AG04449 (cell line): ENCODE measurements at places on chromosomes 6 and 20.

DNA sequence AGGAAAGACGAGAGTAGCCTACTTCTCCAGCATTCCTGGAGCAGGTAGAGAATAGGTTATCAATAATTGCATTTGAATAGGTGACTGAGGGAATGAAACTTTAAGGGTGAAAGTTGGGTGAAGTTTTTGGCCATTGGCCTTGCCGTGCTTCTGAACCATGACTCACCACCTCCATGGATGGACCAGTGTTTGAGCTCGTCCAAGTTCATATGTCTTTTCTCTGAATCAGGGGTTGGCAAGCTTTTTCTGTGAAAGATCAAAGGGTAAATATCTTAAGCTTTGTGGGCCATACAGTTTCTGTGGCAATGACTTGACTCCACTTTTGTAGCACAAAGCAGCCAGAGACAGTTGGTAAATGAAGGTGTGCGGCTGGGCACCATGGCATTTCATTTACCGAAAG, 31.8 kb downstream of the SNRNP48 start:
- DNase-seq: no peak

GRCh38 chr20:21133917-21134622, 8.2 kb downstream of the KIZ start:
- no peak for DNase-seq

DNA sequence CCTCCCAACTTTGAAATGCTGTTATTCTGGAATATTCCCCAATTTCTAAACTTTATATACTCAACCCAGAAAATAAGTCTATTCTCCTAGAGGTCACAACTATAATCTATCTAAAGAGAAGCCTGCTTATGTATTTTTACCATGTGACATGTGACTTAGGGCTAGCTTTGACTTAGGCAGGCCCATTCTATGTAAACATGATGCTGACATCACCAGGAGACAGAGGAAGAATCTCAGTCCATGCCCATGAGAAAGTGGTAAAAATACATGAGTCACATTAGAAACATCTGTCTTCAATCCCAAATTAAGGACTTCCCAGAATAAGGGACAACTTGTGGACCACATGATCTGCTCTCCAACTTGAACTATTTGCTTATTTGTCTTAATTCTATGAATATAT, 113.6 kb upstream of the ID4 start:
- peak; percentile 86 for DNase-seq

- no peak for DNase-seq
These were observed 215.1 kb downstream of the SOX4 start for GRCh38 chr6:21808551-21809242.

GRCh38 chr6:163563318-163563717, 148.8 kb downstream of the QKI start:
- DNase-seq: no peak

- no peak for DNase-seq
These were observed 66.5 kb downstream of the ESF1 start for GRCh38 chr20:13718171-13718570.

GRCh38 chr20:57791966-57792365, 82.2 kb upstream of the PMEPA1 start:
- DNase-seq: no peak

- DNase-seq: no peak
These were observed 11.0 kb upstream of the FILIP1 start for GRCh38 chr6:75504465-75505222.

GRCh38 chr6:85944776-85945175, 302.1 kb upstream of the SYNCRIP start:
- DNase-seq: no peak

- no peak for DNase-seq
These were observed 85.7 kb upstream of the SOX4 start for GRCh38 chr6:21507811-21508210.

DNA sequence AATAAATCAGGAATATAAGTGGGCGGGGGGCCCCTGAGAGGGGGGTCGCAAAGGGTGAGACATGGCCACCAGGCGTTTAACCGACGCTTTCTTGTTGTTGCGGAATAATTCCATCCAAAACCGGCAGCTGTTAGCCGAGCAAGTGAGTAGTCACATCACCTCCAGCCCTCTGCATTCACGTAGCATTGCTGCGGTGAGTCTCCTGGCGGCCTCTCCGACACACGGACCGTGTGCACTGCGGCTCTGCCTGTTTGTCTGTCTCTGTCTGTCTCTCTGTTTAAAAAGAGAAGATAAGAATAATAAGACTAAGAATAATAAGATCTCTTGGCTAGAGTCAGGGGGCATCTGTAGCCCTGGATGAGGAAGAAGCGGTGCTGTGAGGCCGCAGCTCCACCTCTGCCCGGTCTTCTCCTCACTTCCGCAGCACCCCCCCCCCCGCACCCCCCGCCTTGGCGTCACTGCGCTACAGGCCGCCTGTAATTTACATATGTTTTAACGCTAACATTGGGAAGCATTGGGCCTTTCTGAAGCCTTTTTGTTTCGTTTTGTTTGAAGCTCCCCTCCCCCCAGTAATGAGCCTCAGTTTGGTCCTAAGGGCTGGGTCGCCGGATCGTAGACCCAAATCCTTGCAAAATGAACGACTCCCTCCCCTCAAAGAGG, 993 bp downstream of the STX16 start:
- DNase-seq: peak; percentile 7

- no peak for DNase-seq
These were observed 10.2 kb downstream of the RPRD1B start for GRCh38 chr20:38043512-38044300.

- DNase-seq: no peak
These were observed 24.1 kb downstream of the KIF25 start for GRCh38 chr6:168021581-168021980.

DNA sequence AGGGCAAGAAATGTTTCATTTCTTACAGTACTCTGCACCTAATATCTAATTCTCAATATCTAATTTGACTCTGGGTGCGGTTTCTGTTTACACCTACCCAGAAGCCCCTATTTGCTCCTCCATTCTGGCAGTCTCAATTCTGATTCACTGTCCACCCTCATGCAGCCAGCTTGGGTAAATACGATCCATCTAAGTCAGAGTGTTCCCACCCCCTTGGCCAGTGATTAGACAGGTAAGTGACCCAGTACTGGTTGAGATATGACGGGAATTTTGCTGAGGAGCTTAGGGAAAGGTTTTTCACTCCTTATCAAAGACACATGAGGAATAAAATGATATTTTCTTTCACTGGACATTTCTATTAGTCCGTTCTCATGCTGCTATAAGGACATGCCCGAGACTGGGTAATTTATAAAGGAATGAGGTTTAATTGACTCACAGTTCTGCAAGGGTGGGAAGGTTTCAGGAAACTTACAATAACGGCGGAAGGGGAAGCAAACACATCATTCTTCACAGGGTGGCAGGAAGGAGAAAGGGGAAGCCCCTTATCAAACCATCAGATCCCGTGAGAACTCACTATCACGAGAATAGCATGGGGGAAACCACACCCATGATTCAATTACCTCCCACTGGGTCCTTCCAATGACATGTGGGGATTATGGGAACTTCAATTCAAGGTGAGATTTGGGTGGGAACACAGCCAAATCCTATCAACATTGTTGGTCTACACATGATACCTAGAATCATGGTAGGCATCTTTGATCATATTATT, 29.4 kb downstream of the GLO1 start:
- no peak for DNase-seq

DNA sequence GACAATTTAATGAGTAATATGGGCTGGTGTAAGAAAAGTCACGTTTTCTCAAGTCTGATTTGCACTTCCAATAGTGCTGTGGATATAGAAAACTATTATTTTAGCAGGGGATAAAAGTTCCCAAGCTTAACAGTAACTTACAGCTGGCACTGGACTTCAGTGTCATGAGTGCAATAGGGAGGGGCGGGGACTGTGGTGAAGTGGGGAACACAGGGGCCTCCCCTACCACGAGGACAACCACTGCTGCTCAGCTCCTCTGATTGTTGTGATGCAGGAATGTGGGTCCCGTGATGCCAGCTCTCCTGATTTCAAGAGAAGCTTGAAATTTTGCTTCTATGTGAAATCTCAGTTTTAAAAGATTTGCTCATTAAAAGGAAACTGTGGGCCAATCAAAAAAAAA, 24.0 kb downstream of the SLC13A3 start:
- no peak for DNase-seq

- DNase-seq: no peak
These were observed 57.2 kb upstream of the HFE start for GRCh38 chr6:26029857-26030653.

DNA sequence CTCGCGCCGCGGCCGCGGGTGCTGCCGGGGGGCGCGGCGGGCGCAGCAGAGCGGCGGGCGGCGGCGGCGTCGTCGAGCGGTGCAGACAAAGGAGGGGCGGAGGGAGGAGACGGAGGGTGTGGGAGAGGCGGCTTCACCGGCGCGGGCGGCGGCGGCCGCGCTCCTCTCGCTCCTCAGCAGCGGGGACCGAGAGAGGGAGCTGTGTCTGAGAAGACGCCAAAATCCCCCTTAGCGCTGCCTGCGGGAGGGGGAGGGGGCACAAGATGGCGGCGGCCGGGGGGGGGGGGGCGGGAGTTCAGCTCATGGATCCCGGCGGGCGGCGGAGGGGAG, 296 bp downstream of the ADNP start:
- DNase-seq: no peak

DNA sequence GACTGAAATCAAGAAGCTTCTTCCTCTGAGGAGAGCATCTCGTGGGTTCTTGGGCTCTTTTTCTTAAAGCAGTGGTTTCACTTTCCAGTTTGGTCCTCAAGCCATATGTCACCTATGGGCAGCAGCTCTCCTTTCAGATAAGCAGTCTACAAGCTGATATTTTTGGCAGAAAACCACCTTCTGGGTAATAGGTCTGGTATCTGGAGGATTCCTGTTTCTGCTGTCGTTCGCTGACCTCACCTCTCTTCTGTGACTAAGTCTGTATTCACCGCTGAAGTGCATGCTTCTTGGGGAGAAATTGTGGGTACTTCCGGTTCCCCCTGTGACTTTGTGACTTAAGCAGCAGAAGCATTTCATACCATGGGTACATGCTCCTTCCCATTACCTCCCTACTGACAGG, 193.6 kb downstream of the EDN1 start:
- peak; percentile 93 for DNase-seq

- DNase-seq: no peak
These were observed 3.6 kb downstream of the IPCEF1 start for GRCh38 chr6:154352898-154353585.

GRCh38 chr20:17558154-17558940, 11.5 kb upstream of the DSTN start:
- DNase-seq: no peak

DNA sequence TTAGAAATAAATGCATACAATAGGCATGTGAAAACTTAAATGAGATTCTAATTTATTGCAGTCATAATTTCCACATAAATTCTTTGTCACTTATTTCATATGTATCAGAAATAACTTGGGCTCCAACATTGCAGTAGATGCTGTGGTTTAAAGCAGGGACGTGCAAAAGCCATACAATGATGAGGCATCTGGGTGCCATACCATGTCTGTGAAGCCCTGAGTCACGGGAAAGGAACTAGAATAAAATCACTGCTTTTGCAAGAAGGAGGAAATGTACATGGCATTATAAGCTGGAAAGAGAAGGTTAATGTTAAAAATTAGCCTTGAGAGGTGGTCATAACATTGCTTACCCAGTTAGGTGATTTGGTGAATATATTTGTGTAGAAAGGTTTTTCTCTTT, 180.4 kb downstream of the SASH1 start:
- DNase-seq: peak; percentile 93

- DNase-seq: no peak
These were observed 48.2 kb downstream of the GMDS start for GRCh38 chr6:2197177-2197671.

DNA sequence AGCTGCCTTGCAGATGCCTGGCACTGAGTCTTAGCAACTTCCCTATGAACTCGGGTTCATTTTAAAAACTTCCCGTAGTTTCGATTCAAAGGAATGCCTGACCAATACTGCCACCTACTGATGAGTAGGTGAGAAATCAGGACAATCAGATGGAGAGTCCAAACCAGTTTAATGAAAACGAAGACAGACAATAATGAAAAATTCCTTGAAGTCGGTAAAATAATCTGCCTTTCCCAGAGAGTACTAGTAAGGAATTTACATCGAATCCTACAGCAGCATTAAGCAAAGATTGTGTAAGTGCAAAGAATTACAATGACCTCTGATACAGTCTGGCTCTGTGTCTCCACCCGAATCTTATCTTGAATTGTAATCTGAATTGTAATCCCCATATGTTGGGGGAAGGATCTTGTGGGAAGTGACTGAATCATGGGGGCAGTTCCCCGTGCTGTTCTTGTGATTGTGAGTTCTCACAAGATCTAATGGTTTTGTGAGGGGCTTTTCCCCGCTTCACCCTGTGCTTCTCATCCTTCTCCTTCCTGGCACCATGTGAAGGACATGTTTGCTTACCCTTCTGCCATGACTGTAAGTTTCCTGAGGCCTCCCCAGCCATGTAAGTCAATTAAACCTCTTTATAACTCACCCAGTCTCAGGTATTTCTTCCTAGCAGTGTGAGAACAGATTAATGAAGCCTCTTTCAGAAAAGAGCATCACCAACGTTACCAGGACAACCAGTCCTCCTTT, 134.4 kb downstream of the ARHGAP18 start:
- DNase-seq: peak; percentile 19

- no peak for DNase-seq
These were observed 219.3 kb upstream of the RNF217 start for GRCh38 chr6:124742971-124743370.

- no peak for DNase-seq
These were observed 626.5 kb upstream of the MAP3K7 start for GRCh38 chr6:91213229-91213901.

- DNase-seq: no peak
These were observed 159.8 kb upstream of the TSHZ2 start for GRCh38 chr20:52812231-52812847.

- no peak for DNase-seq
These were observed 104.5 kb downstream of the NOL4L start for GRCh38 chr20:32480371-32481241.

- no peak for DNase-seq
These were observed 16.0 kb downstream of the MARCKS start for GRCh38 chr6:113873043-113873667.

DNA sequence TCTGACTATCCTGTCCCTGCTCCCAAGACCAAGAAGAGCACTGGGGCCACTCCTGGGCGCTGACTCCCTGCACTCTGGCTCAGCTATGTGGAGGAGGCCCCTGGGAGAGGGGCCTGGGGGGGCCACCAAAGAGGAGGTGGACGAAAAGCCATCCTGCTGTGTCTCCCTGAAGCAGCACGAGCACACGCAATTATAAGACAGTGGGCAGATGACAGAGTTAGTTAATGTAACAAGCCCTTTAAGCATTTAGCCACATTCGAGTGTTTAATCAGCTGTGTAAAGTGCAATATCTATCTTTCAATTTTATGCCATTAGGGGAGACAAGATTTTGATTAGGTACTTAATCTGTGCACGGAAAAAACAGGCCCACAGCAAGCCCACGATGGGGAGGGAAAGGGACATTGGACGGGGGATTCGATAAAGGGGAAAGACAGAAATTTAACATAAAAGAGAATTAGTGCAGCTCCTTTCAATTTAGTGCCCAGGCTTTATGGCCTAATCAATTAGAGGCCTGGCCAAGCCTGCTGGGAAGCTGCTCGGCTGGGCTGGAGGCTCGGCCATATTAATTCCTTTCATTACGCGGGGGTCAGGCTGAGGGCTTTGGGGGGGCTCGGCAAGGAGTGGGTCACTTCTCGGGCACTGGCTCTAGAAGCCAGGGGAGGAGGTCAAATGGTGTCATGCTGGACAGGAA, 286.2 kb downstream of the DHX35 start:
- DNase-seq: no peak

GRCh38 chr6:144655376-144655775, 370.2 kb downstream of the UTRN start:
- DNase-seq: no peak
